ENCODE measurements at places on chromosomes 5 and 9. TPM values are rescaled to one million over a fixed set of nuclear protein-coding genes. Genes with fewer than 3 reads are reported as not detected.

GRCh38 chr5:95027775-95028174 is 257.1 kb downstream of the MCTP1 start:
- DNase-seq: no peak
- H3K4me3 ChIP-seq: no peak overlapping the region
- no peaks in the 10 kb centered on the region for H3K27me3 ChIP-seq
- no peaks in the 10 kb centered on the region for H3K36me3 ChIP-seq
- no peaks in the 10 kb centered on the region for H3K4me1 ChIP-seq
- H3K27ac ChIP-seq: no peak overlapping the region

- H3K36me3 ChIP-seq: no peaks in the 10 kb centered on the region
- peaks cover 3% of the 10 kb centered on the region for H3K4me1 ChIP-seq
- no peak overlapping the region for H3K4me3 ChIP-seq
- H3K27me3 ChIP-seq: peaks cover 66% of the 10 kb centered on the region
- no peak overlapping the region for H3K27ac ChIP-seq
Measured at GRCh38 chr9:130268521-130269211, 3.1 kb downstream of the HMCN2 start.

- H3K4me3 ChIP-seq: no peak overlapping the region
- DNase-seq: no peak
- H3K36me3 ChIP-seq: no peaks in the 10 kb centered on the region
- H3K4me1 ChIP-seq: peaks cover 9% of the 10 kb centered on the region
- peaks cover 8% of the 10 kb centered on the region for H3K27me3 ChIP-seq
Measured at GRCh38 chr5:98750693-98751092, 22.8 kb upstream of the RGMB start.

SLC2A6 gene
- total RNA-seq: 4.7 TPM

Data from progenitor cell of endocrine pancreas (in vitro differentiated cells).